AG10803 (cell line): ENCODE measurements at places on chromosomes 1 and 21.

GRCh38 chr1:173870252-173871075, 2.3 kb downstream of the ZBTB37 start:
- no peak for DNase-seq

- no peak for DNase-seq
Observed at GRCh38 chr1:59123081-59123681, 173.7 kb upstream of the FGGY start.

DNA sequence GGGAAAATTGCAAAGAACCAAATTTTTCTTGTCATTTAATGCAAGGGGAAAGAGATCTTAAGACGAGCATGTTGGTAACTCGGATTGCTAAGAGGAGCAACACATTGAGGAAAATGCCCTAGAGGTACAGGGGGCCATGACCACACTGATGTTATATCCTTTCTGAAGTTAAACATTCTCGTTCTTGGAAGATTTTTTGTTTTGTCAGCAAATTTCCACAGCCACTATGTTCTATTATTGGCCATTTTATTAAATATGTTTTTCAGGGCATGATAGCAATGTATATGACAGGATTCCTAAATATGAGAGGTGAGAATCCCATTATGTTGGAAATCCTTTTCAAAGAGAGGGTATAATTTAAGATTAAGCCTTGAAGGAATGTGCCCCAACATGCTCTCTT, 627.2 kb upstream of the PKN2 start:
- DNase-seq: no peak

- peak; percentile 72 for DNase-seq
Observed at GRCh38 chr1:164310166-164310565, 248.8 kb upstream of the PBX1 start.

DNA sequence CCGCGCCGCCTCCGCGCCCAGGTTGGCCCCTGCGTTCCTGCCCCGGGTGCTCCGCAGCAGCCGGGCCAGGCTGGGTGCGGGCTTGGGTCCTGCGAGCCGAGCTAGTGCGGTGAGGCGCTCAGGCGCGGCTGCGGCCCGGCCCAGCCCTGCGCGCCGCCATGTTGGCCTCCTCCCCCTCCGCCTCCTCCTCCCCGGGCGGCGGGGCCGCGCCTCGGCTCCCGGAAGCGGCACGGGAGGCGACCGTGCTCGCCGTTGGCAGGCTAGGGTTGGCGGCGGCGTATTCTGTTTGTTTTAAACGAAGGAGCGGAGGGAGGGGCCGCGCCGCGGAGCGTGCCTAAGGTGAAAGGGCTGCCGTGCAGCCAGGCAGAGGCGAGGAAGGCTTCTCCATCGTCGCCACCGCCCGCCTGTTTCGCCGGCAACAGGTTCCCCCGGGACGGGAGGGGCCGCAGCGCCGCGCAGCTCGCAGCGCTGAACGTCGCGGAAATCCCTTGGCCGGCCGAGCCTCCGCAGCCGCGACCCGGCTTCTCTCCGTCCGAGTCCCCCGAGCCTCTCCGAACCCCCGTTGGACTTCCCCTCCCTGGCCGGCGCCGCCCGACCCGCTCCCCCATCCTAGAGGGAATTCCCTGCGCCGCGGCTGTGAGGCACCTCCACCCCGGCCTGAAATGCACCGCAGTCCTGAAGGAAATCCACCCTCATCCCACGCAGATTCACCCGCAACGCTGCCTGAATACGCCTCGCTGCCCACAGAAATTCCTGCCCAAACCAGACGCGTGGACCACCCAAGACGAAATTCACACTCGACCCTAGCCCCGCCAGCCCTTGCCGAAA, at the start of gene USP24:
TSS of gene USP24 (minus strand) at position 171 of the 828 bp plus-strand sequence. CDS start 251 bp downstream, outside the sequence.
- DNase-seq: peak; percentile 62

- peak; percentile 17 for DNase-seq
Observed at GRCh38 chr1:14443164-14443787, 155.2 kb upstream of the KAZN start.

DNA sequence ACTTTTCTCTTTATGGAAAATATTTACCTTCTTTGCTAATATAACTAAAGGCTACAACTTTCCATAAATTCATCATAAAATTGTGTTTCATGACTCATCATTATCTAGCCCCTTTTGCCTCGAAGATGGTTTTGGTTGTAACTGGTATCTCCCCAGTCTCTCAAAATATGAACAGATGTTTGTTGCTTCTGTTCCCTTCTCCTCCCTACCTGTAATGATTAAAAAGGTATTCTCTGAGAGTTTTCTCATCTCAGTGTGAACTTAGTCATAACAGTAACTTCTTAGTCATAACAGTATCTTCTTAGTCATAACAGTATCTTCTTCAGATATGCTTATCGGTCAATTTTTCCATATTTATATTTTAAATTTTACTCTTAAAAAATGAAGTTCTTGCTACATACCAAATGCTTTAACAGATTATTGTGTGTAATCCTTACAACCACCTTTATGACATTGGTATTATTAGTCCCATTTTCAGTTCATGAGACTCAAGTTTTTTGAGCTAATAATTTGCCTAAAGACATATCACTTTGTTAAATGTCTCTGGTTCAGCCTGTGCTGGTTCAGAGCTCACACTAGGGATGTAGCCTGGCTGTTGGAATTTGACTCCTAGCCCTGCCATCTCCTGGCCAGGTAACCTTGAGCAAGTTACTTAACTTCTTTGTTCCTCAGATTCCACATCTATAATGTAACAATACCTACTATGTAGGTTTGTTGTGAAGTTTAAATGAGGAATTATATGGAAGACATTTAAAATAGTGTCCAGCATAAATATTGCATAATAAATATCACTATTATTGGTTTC, 32.6 kb downstream of the ATP1B1 start:
- DNase-seq: no peak

GRCh38 chr1:73517603-73518191, 680.3 kb downstream of the LRRIQ3 start:
- no peak for DNase-seq

GRCh38 chr1:116806671-116807070, 52.4 kb downstream of the CD2 start:
- DNase-seq: no peak

- DNase-seq: no peak
Observed at GRCh38 chr1:53685272-53686051, 53.5 kb downstream of the GLIS1 start.

DNA sequence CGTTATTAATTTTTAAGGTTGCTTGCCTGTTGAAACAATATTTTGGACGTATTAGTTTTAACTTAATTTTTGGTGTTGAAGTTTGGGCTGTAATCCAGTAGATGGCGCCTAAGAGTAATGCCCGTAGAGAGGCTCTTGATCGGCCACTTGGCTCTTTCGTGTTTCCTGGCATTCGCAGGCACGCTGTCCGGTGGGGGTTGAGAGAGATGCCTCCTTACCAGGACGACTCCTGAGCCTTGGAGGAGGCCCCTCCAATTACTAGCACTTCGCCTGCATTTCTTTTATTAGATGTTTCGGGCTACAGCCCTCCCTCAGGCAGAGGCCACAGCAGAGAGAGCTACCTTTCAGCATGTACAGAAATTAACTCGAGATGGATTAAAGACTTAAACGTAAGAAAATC, 12.0 kb downstream of the OR2M4 start:
- DNase-seq: peak; percentile 14

DNA sequence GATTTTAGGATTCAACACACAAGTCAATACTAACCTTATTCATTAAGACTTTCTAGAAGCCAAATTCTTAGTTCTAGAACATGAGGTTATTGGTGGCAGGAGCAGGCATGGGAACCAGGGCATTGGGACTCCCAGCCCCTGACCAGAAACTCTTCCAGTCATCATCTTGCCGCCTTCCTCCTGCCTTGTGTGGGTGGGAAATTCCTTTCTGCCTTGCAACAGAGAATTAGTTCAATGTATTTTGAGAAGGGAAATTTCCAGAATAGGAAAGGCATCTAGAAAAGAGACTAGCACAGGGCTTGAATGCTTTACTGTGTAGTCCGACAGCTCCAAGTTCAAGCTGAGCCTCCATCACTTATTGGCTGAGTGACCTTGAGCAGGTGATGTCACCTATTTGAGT, 8.7 kb downstream of the GRHL3 start:
- DNase-seq: no peak

DNA sequence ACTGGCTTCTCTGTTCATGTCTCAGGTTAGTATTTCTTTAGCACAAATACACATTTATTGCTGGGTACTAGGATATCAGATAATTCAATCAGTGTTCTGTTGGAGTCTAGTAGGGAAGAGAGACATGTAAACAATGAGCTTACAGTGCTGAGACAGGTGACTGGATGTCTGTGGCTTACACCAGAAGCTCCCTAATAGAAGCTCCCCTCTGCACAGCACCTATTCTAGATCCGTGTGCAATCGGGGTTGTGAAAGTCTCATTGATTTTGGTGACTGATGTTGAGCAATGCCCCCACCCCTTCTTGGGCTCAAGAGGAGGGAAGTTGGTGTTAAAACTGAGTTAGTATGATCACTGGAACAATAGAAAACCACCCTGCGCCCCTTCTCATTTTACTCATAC, 279.2 kb downstream of the RPS6KC1 start:
- DNase-seq: no peak

DNA sequence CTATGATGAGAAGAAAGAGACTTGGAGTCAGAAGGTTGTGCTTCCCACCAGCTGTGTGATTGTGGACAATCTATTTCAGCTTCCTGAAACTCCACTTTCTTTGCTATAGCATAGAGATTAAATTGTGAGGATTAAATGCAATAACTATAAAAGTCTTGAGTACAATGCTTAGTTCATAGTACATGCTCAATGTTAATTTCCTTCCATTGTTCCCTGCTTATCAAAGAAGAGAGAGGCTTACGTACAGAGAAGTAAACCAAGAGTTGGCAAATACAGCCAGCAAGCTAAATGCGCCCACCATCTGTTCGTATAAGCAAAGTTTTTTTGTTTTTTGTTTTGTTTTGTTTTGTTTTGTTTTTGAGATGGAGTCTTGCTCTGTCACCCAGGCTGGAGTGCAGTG, 317.9 kb upstream of the NFIA start:
- no peak for DNase-seq

DNA sequence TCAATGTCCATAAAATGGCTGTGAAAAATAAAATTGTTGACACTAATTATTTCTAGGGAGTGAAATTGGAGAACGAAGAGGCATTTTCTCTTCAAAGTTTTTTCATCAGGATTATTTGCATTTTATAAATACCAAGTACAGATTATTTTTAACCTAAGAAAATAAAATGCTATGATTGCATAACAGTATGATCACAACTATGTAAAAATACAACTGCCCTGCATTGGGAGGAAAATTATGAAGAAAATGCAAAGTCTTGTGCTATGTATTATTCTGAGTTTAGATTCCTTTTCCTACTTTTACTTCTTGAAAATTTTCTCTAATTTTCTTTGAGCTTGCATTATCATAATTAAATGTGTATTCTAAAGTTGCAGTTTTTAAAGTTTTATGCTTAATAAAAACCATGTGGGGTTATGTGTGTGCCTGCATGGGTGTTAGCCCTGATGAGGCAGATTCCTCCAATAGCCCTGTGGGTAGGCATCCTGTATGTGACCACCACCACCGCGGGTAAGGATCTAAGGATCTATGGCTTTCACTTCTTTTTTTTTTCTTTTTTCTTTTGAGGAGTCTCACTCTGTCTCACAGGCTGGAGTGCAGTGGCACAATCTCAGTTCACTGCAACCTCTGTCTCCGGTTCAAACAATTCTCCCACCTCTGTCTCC, 24.7 kb downstream of the STX6 start:
- peak; percentile 50 for DNase-seq

- DNase-seq: no peak
Observed at GRCh38 chr1:198873696-198874230, 234.9 kb downstream of the PTPRC start.

DNA sequence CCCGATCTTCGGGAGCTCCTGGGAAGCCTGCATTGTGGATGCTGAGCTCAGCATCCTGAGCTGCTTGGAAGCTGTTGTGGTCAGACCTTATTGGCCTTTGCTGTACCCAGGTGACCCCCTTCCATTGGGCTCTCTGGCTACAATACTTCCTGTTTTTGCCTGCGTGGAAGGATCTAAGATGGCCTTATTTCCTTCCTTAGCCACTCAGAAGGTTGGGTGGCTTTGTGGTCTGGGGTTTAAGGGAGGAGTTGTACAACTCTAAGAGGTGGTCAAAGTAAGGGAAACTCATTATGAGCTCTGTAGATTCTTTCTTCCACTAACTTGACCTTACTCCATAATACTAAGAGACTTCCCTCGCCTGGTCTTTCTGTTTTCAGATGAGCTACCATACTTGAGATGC, 17.7 kb downstream of the PFKFB2 start:
- no peak for DNase-seq

GRCh38 chr1:116725798-116726197, 28.4 kb upstream of the CD2 start:
- no peak for DNase-seq

GRCh38 chr1:200038325-200038980, 10.9 kb downstream of the NR5A2 start:
- DNase-seq: no peak

DNA sequence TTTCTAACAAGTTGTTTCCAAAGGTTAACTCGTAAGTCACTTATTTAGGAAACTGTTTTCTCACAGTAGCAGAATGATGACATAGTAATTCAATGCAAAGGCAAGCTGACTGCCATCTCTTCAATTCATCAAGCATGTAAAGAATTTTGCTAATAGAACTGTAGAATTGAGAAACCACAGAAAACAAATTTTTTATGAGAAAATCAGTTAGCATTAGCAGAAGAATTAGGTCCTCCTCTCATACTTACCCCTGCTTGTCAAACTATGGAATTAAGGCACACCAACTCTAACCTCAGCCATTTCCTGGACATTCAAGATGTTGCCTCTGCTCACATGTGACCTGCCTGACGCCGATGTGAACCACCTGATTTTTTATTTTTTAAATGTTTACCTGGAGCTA, 115.2 kb downstream of the LRRC40 start:
- peak; percentile 46 for DNase-seq

GRCh38 chr1:56797065-56797685, 22.0 kb downstream of the FYB2 start:
- no peak for DNase-seq

GRCh38 chr1:159199901-159200300, 4.8 kb upstream of the ACKR1 start:
- no peak for DNase-seq

- DNase-seq: peak; percentile 13
Observed at GRCh38 chr1:95117207-95118066, at the start of gene TLCD4. TLCD4 (plus strand) TSS chr1:95117355; CDS start chr1:95143902, 26,547 bp downstream.

GRCh38 chr1:12585536-12585935, 32.5 kb downstream of the DHRS3 start:
- DNase-seq: no peak
